CD4-positive, alpha-beta T cell treated with Interferon alpha-2 for 1 hour (primary cell): ENCODE measurements at places on chromosomes 4 and X.

- DNase-seq = peak; percentile 29
Measured at GRCh38 chr4:87353592-87353991, 30.9 kb upstream of the HSD17B13 start.

- no peak for DNase-seq
Measured at GRCh38 chrX:35726176-35726575, 72.0 kb upstream of the MAGEB16 start.

- peak; percentile 84 for DNase-seq
Measured at GRCh38 chrX:3743801-3744439, 30.5 kb upstream of the PRKX start.

- no peak for DNase-seq
Measured at GRCh38 chr4:25421816-25422525, 44.9 kb downstream of the ANAPC4 start.

- DNase-seq = no peak
Measured at GRCh38 chr4:3295837-3296624, 3.2 kb downstream of the RGS12 start.

DNA sequence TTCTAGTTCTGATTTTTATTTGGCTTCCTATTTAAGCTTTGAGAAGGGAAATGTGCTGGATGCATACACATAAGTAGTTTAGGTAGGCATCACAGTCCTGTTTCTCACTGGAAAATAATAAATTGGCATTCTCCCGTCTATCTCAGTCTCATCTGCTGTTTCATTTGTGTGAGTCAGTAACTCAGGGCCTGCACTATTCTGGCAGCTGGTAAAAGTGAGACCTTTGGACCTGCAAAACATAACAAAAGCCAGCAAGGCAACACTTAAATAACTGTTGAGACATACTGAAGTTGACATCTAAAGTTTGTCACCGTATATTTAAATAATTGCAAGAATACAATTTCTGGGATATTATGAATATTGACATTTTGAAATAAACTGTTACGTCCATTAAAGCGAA, 8.6 kb upstream of the UBQLN2 start:
- no peak for DNase-seq
